Tracheal epithelial cell (primary cell): ENCODE measurements at places on chromosomes 5 and 9. TPM values are rescaled to one million over a fixed set of nuclear protein-coding genes. Genes with fewer than 3 reads are reported as not detected.

The HTR4 gene
- not detected in 2 replicates for total RNA-seq

The SLC45A2 gene
- 0.21 TPM in 1 of 2 replicates, not detected in the other for total RNA-seq

The C9orf152 gene
- under 0.01 TPM in 1 of 2 replicates, not detected in the other for total RNA-seq

The FBP1 gene
- not detected in 2 replicates for total RNA-seq

The PCDHGA2 gene
- 0.21 and 0.48 TPM in 2 replicates for total RNA-seq

The C1QTNF2 gene
- total RNA-seq: not detected in 2 replicates

The OR4F3 gene
- not detected in 2 replicates for total RNA-seq

The NTRK2 gene
- total RNA-seq: under 0.01 TPM in 1 of 2 replicates, not detected in the other

The UAP1L1 gene
- total RNA-seq: 1.7 and 13.3 TPM in 2 replicates
